ENCODE measurements at places on chromosomes 2 and 18. TPM values are rescaled to one million over a fixed set of nuclear protein-coding genes. Genes with fewer than 3 reads are reported as not detected.

CAVIN2 gene
- 3.7 TPM for total RNA-seq

PLCL1 gene
- total RNA-seq: 0.09 TPM

FBLN7 gene
- 2.4 TPM for total RNA-seq

DNA sequence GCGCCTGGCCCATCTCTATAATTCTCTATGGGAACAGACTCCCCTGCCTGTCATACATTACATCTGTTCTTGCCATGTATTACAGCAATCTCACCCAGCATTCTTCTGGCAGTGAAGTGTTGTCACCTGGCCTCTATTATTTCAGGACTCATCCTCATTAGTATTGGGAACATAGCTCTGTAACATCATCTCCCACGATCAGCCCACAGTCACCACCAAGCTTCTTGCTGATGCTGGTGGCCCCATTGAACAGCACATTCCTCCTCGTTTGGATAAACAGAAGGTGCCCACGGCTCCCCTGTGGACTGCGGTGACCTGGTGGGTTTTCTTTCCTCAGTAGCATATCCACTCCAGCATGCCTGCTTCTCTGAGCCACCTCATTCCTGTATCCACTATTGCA lies 21.5 kb downstream of the CHCHD5 start:
- H3K27ac ChIP-seq: no peak overlapping the region
- no peak overlapping the region for H3K4me3 ChIP-seq
- peaks cover 9% of the 10 kb centered on the region for H3K4me1 ChIP-seq
- H3K27me3 ChIP-seq: peaks cover 1% of the 10 kb centered on the region

GRCh38 chr2:120852200-120852815 lies 116.6 kb downstream of the GLI2 start:
- H3K4me3 ChIP-seq: no peak overlapping the region
- DNase-seq: no peak
- peak overlapping the region; percentile 67 for H3K27ac ChIP-seq
- peaks cover 30% of the 10 kb centered on the region for H3K36me3 ChIP-seq

GRCh38 chr2:219344751-219345430 lies 12.3 kb upstream of the RESP18 start:
- H3K27me3 ChIP-seq: peaks cover 26% of the 10 kb centered on the region
- no peaks in the 10 kb centered on the region for H3K36me3 ChIP-seq
- H3K4me1 ChIP-seq: peaks cover 9% of the 10 kb centered on the region
- no peak overlapping the region for H3K27ac ChIP-seq

DNA sequence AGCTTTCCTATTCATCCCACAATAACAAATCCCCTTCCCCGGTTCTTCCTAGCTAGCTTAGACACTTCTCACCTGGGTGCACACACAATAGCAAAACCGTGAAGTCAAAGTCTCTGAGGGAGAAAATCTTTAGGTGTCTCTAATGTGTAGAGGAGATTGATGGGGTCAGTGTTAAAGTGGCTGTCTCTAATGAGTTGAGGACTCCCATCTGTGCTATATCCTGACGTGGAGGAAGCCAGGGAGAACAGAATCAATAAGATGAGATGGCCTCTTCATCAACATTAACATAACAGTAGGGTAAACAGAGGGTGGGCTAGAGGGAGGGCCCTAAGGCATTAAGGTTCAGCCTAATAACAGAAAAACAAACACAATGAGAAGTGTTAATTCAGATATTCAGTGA lies 120.4 kb downstream of the SLC5A7 start:
- no peak overlapping the region for H3K4me3 ChIP-seq
- H3K36me3 ChIP-seq: no peaks in the 10 kb centered on the region
- no peaks in the 10 kb centered on the region for H3K27me3 ChIP-seq
- H3K4me1 ChIP-seq: no peaks in the 10 kb centered on the region
- no peak for DNase-seq
